Breast epithelium (tissue), 4 donors: ENCODE measurements at places on chromosomes 4 and X. TPM values are rescaled to one million over a fixed set of nuclear protein-coding genes. Genes with fewer than 3 reads are reported as not detected.

The FREM3 gene
- total RNA-seq = 0.15 TPM

The SPANXA1 gene
- not detected for total RNA-seq

The PLS3 gene
- total RNA-seq = 64.6 TPM

The TEX11 gene
- total RNA-seq = not detected

The TKTL2 gene
- 0.32 TPM for total RNA-seq

The MAGEA12 gene
- total RNA-seq = not detected

The KLB gene
- 2.0 TPM for total RNA-seq

The GAGE12H gene
- not detected for total RNA-seq

DNA sequence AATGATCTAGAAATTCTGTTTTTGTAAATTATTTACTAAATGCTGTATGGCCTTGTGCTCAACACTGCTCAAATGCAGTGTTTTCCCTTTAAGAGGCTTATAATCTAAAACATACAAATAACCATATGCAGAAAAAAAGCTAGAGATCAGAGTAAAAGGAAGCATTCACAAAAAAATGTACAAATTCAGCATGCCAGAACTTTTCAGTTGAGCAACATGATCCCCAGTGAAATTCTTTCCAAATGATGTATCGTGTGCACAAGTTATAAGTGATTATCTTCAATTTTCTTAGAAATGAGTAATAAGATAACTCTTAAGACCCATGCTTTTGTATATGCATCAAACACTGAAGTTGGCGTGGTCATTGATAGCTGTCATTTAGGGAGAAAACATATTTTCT lies 5.0 kb downstream of the GPC3 start:
- DNase-seq = no peak

GRCh38 chr4:88063634-88064296 lies 56.3 kb downstream of the PKD2 start:
- no peak for DNase-seq

DNA sequence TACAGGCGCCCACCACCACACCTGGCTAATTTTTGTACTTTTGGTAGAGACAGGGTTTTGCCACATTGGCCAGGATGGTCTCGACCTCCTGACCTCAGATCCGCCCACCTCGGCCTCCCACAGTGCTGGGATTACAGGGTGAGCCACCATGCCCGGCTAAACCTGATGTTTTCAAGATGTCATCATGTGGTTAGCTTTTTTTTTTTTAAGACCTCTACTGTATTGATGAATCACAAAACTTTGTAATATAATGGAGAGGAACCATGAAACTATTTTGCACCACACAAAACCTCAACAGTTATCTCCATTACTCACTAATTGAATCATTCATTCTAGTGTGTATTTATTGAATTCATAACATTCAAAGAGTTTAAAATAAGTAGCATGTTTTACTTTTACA lies 94.7 kb upstream of the NEIL3 start:
- no peak for DNase-seq

GRCh38 chrX:97315939-97316338 lies 432.2 kb downstream of the RPA4 start:
- no peak for DNase-seq

DNA sequence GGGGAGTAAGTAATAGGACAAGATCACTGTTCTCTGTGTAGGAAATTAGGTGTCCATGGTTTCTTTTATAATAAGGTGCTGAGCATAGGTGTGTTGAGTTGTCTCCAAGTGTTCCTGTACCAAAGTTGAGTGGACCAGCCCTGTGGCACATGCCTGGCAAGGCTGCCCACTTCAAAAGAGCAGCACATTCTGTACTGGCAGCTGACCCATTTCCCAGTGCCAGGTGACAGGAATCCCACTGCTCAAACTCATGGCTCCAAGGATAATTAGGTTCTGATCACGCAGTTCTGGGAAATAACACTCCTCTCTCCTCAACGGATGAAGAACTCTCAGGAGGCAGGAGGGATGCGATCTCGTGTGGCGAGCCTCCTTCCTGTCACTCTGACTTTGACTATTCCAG lies 12.8 kb upstream of the LGI2 start:
- DNase-seq = no peak

GRCh38 chrX:136387951-136388502 lies 87.3 kb downstream of the ADGRG4 start:
- no peak for DNase-seq

GRCh38 chr4:76641351-76641750 lies 206.3 kb downstream of the SHROOM3 start:
- no peak for DNase-seq

GRCh38 chr4:7910263-7910896 lies 29.3 kb downstream of the AFAP1 start:
- DNase-seq = no peak

DNA sequence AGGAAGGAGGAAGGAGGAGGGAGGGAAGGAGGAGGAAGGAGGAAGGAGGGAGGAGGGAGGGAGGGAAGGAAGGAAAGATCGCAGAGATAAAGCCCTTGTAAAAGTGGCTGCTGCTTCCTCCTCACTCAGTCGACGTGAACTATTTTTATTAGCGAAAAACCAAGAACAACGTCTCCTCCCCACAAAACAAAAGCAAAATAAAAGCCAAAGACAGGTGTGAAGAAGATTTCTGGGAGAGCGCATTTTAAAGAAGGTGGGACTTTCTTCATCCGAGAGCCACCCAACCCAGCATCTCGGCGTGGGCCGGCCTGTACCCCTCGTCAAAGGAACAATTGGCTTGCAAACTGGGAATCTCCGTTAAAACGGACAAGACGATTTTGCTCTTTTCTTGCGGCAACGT lies 40.7 kb upstream of the ASMTL start:
- no peak for DNase-seq

- no peak for DNase-seq
Observed at GRCh38 chr4:146073517-146073916, 102.0 kb upstream of the LSM6 start.
